ENCODE measurements at places on chromosomes 6 and 20.

- DNase-seq: no peak
Observed at GRCh38 chr6:151141685-151142084, 98.1 kb upstream of the AKAP12 start.

GRCh38 chr6:139249395-139249794 is 42.4 kb downstream of the TXLNB start:
- no peak for DNase-seq

DNA sequence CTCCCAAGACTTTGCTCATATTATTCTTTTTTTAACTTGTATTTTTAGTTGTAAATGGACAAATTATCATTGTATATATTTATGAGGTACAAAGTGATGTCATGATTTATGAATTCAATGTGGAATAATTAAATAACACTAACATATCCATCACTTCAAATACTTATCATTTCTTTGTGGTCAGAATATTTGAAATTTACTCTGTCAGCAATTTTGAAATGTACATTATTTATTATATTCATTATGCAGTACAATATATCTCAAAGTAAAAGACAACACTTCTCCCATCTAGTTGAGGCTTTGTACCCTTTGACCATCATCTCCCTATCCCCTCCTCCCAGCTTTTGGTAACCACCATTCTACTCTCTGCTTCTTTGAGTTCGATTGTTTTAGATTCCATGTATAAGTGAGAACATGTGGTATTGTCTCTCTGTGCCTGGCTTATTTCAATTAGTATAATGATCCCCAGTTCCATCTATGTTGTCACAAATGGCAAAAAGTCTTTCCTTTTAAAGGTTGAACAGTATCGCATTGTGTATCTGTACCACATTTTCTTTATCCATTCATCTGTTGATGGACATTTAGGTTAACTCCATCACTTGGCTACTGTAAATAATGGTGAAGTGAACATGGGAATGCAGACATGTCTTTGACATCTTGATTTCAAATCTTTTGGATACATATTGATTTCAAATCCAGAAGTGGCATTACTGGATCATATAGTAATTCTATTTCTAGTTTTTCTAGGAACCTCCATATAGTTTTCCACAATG is 197.2 kb downstream of the KIF6 start:
- DNase-seq: no peak

DNA sequence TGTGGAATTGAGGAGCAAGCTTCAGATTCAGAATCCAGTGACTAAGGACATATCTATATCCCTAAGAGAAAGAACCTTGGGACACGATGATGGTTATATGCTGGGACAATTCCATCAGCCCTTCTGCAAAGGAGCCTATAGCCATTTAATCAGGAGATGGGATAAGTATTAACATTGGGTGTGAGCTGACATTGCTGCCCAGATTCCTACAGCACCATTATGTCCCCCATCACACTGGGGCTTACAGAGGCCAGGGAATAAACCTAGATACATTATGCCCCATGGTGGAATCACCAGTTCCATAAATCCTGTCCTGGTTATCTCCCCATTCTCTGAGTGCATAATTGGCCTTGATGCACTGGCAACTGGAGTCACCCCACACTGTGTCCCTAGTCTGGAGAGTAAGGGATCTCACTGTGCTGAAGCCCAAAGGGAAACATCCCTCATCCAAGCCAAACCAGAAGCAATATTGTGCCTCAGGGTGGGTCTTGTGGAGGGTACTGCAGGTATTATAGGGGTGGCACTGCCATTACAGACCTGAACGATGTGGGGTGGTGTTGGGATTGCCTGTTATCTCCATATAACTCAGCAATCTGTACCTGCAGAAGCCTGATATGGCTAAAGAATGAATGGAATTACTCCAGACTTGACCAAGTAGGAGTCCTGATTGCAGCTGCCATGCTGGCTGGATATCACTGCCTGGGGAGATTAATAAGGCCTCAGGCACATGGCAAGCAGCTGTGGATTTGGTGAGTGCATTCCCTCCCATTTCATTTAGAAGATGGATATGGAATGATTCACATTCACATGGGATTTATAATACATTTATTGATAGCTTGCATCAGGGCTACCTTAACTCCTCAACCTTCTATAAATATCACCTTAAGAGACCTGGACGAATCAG is 5.0 kb downstream of the HLA-A start:
- DNase-seq: no peak

DNA sequence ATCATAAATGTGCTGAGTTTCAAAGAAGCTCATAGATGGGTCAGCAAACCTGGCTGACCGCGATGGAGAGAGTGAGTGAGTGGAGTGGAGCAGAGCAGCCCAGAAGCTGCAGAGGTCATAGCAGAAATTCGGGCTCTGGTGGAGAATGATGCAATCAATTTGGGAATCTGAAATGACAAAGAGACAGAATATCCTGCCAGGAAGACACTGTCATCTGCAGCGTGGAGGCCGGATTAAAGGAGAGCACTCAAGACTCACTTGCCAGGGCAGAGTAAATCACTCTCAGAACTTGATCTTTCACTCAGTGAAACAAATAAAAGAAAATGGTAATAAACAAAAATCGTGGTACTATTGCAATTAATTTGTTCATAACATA is 109.6 kb upstream of the RREB1 start:
- no peak for DNase-seq

DNA sequence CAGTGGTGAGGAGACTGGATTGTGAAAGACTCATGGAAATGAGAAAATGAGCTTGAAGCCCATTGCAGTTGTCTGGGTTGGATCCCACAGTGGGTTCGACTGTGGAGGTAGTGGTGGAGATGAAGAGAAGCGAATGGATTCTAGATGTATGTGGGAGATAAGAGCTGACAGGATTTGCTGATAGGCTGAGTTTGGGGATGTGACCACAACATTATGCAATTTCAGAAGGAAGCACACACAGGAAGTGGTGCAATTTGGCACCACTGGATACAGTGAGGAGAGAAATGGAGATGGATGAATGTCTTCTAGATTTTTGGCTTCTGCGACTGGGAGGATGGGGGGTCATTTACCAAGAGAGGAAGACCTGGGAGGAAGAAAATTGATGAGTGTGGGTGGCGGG is 64.4 kb upstream of the MAFB start:
- DNase-seq: no peak

DNA sequence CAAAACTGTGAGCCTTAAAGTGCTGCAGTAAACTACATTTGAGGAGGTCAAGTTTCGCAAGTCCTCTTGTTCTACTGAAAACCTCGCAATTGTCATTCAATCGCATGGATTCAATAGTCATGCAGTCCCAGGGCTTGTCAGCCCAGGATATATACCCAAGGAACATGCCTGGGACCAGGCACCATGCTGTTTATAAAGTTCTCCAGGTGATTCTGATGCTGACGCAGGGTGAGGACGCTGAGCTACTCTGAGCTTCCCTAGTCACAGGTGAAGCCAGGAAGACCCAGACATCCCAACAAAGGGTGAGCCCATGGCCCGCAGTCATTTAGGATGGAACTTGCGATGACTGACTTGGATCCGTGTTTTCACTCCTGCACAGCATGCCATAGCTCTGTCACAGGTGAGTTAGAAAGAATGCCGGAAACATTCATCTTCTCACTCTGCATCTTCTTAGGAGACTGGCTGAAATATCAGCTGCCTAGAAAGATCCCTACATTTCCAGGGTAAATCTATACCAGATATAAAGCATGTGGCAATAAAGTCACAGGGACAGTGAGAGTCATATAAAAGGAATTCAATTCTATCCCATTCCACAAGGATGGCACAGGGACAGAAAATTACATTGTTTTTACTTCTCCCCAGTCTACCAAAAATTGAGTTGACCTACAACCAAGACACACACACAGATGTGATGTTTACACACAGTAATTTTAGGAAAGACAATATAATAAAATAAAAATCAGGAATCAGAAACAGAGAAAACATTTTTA is 27.0 kb upstream of the SSTR4 start:
- DNase-seq: no peak

- DNase-seq: no peak
Observed at GRCh38 chr6:35651244-35651643, 37.5 kb downstream of the FKBP5 start.

GRCh38 chr6:107657755-107658461 is 166.2 kb downstream of the SCML4 start:
- DNase-seq: peak; percentile 38

DNA sequence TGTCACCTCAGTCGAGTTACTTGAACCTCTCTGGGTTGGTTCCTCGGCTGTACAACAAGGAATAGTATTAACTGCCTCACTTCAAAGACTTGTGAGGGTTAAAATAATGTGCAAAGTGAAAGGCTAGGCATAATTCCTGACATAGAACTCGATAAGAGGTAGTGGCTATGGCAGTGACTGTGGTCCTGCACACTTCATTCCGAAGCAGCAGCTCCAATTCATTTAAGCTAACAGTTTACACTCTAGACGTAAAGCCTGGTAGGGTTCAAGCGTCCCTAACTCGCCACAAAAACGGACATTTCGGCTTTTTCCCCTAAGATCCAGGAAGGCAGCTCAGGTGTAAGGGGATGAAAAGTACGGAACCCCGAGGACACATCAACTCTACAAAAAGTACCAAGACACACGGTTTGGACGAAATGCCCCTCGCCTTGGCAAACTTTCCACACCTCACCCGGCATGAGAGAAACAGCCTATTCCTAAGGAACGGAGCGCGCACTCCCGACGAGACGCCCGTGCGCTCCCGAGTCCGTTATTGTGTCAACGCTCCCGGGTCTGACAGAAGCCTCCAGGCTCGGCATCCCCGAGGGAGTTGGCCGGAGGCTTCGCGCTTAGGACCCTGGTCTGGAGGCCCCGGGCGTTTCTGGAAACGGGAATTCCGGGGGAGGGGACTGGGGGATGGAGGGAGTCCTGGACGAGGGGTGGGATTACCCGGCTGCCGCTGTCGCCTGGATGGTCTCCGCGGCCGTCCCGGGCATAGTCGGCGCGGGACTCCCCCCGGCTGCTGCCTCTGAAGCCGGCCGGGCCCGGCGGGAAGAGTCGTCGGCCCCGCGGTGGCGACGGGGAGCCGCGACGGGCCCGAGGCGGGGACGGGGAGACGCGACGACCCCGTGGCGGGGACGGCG is 937 bp downstream of the ZNF318 start:
- no peak for DNase-seq

- no peak for DNase-seq
Observed at GRCh38 chr20:37291724-37292126, 2.3 kb downstream of the MANBAL start.

DNA sequence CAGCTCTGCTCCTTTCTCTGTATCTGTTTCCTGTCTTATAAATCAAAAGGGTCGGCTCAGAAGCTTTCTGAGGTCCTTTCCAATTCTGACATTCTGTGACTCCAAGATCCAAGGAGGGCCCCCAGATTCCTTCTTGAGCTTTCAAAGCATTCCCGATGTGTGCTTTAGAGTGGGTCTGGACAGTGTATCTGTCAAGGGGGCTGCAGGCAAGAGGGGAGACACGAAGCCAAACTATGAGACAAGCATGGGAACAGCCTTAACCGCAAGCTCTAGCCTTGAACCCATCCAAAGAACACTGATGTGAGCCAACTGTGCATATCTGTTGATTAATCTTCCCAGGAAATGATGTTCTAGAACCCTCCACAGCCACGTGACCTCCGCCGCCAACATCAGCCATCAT is 73.8 kb downstream of the TSHZ2 start:
- no peak for DNase-seq

DNA sequence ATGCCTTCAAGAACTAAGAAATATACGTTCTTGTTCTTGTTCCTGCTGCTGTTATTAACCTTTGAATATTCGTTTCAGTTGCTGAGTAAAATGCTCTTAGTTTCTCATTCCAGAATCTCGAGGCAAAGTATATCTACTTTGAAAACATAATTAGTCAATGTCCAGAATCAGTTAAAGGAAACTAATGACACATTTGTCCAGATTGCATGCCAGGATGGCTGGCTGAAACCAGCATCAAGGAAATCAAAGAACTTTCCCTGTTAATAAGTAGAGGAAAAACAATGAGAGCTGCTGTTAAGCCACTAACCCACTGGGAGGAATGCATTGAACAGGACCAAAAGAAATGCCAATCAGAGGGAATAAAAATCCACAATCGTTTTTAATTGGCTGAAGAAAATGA is 196.9 kb downstream of the ALDH8A1 start:
- no peak for DNase-seq

All from Panc1 (cell line).